NB4 (cell line): ENCODE measurements at places on chromosomes 6 and 20.

DNA sequence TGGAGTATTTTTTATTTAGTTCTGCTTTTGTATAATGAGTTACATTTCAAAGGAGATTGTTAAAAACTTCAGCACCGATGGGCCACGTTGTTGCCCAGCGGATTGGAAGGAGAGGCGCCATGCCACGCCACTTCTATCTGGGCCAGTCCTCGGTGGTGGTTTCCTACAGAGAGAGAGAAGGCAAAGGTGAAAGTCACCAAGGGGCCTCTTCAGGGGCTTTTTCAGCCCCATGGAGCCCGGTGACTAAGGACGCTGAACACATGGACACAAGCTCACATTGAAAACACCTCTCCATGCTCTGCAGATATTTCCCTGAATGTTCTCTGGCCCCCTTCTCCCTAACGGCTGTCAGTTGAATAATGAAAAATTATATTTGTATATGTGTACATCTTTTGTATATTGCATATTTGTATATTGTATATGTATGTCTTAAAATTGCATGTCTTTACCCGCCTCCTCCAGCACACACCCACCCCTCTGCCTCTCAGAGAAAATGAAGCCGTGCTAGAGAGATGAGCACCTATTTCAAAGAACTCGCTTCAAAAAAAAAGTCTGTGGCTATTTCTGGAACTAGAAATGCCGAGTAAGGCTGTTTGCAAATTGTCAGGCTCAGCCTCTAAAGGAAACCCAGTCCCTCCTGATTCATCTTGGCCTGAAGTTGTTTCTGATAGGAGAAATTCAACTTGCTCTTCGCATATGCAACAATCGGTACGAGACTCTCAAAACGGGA lies 91.9 kb upstream of the CDH4 start:
- no peak for DNase-seq

- DNase-seq = no peak
Measured at GRCh38 chr6:154485815-154486214, 24.7 kb downstream of the CNKSR3 start.

DNA sequence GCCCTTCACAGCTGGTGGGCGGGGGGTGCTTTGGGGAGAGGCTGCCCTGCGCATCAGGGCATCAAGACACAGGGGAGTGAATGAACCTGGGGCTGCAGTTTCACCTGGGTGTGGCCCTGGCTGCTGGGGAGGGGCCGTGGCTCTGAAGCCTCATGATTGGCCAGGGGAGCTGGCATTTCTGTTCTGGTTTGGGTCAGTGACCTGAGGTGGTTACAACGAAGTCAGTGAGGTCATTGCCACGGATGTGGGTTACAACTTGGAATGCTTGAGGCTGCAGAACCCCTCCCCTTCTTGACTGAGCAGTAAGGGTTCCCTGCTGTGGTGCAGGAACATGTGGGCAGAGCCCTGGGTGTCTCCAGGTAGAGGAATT lies 3.0 kb downstream of the TCEA2 start:
- peak; percentile 89 for DNase-seq

DNA sequence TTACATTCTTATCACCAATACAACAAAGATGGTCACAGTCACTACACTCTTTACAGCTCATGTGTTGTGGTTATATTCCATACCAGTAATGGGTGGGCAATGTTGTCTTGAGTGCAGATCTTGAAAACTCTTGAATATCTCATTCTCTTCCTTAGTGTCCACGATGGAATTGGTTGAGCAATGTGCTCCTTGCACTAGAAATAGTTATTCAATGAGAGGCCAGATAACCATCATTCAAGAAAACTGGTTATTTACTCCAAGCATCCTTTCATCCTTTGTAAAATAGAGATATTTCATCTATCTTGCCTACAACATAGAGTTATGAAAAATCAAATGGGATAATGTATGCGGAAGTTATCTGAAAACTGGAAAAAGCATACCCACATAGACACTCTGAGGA lies 215.9 kb downstream of the ARHGAP18 start:
- DNase-seq = no peak

- no peak for DNase-seq
Measured at GRCh38 chr6:147057705-147058342, 146.4 kb upstream of the STXBP5 start.

DNA sequence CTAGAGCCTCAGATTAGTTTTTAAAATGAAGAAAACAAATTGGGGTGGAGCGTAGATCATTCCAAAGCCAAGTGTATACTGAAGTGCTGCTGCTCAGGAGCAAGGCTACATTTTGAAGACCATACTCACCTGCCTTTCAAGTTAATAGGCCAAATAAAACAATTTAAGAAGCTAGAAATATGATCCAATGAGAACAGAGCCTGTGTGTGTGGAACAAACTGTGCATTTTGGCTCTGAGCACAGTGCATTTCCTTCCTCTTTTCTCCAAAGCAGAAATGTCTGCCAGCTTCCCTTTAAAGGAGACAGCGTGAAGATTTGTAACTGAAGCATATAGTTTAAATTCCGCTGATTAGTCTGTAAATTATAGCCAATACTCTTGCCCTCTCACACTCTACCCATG lies 3.2 kb upstream of the IFNGR1 start:
- DNase-seq = peak; percentile 87

DNA sequence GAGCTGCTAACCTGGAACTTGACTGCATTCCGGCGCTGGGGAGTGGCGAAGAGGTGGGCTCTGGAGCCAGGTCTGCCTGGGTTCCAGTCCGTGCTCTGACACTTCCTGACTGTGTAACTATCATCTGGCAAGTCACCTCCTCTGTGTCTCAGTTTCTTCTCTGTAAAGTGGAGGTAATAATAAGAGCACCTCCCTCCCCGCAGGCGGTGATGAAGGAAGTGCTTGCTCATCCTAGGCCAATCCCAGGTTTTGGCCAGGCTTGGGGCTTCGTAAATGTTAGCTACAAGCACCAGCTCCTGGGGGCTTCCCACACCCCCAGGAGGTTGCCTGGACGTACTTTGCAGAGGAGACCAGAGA lies 32.8 kb downstream of the SNAI1 start:
- DNase-seq = no peak

DNA sequence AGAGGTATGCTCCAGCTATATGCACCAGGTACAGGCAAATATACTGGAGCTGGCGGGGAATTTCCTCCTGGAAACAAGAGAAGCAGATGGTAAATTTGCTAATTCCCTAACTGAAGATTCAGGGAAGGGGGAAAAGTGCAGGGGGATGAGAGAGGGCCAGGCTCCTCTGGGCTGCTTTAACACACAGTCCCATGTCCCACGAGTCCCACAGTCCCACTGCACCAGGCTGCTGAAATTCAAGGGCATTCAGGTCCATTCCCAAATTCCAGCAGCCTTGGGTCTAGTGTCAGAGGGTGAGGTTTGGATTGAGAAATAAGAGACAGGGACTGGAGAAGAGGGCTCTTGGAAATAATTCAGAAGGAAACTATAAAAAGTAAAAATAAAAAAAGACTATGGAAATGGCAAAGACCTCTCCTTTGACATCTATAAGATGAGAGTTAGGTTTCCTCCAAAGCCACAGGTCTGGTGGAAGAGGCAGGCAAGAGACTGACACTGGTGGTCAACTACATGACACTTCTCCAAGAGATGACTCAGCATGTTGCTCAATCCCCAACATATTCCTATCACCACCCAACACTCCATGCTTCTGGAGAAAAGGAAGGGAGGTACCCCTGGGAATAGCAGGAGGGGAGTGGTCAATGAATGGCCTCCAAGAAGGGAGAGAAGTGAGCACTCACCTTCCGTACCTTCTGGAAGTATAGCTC lies 69.2 kb downstream of the TRAM2 start:
- peak; percentile 46 for DNase-seq
